CD4-positive, alpha-beta T cell treated with Interleukin-6 for 4 hours (primary cell): ENCODE measurements at places on chromosomes 2 and 18.

- no peak for DNase-seq
Observed at GRCh38 chr18:21000667-21001066, 110.9 kb downstream of the ROCK1 start.

DNA sequence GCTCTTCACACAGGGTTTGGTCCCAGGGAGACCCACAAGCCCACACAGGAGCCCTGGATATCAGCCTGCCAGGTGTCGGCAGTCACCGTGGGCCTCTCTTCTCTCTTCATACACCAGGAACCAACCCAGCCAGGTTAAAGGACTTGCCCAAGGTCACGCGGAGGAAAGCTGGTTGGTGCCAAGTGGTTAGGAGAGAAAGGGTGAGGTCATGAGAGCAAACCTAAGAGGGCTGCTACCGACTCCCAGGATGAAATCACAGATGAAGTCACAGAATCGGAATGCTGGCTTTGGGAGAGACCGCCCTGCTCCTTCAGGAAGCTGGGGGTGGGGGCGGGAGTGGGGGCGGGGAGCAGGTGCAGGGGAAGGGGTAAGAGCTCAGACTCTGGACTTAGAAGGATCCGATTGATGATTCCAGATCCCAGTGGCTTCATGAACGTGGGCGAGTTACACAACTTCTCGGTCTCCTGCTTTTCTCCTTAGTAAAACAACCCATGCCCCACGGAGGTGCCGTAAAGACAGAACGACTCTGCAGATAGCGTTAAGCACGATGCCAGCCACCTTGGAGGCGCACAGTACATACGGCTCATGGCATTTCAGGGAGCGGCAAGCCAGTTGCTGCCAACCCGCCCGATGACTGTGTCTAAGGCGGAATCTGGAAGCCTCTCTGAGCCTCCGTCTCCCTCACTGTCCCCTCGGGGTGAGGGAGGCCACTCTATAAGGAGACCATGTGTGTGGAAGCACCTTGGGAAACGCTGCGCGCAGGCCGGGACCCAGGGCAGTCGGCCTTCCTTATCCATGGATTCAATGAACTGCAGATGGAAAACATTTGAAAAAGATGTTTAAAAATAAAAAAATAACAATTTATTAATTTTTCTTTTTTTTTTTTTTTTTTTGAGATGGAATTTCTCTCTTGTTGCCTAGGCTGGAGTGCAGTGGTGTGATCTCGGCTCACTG lies 23.0 kb upstream of the TAF1B start:
- DNase-seq = no peak

DNA sequence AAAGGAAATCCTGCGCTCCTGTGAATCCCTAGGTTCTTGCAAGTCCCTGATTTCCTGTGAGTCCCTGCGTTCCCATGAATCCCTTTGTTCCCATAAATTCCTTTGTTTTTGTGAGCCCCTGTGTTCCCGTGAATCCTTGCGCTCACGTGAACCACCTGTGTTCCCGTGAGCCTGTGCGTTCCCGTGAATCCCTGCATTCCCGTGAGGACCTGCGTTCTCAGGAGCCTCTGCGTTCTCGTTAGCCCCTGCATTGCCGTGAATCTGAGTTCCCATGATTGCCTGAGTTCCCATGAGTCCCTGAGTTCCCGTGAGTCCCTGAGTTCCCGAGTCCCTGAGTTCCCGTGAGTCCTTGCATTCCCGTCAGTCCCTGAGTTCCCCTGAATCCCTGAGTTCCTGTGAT lies 71.5 kb downstream of the SNTG2 start:
- DNase-seq = no peak

GRCh38 chr2:190950566-190950991 lies 63.4 kb downstream of the STAT1 start:
- no peak for DNase-seq

GRCh38 chr2:10232096-10232815 lies 70.4 kb upstream of the HPCAL1 start:
- DNase-seq = no peak

GRCh38 chr2:220575963-220576362 lies 948.5 kb downstream of the SLC4A3 start:
- no peak for DNase-seq

GRCh38 chr2:173232956-173233744 lies 121.5 kb upstream of the CDCA7 start:
- no peak for DNase-seq

- DNase-seq = no peak
Observed at GRCh38 chr2:137206069-137206468, 440.7 kb downstream of the THSD7B start.

DNA sequence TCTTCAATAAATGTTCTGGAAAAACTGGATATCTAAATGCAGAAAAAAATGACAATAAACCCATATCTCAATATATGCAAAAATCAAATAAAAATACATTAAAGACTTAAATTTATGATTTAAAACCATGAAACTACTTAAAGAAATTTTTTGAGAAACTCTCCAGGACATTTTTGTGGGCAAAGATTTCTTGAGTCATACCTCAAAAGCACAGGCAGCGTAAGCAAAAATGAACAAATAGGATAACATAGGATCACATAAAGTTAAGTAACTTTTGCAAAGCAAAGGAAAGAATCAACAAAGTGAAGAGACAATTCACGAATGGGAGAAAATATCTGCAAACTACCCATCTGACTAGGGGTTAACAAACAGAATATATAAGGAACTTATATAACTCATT lies 1545.5 kb downstream of the SUCLG1 start:
- DNase-seq = no peak

GRCh38 chr2:62415518-62415917 lies 90.5 kb downstream of the TMEM17 start:
- DNase-seq = no peak
